Hematopoietic multipotent progenitor cell treated with erythropoietin and hydrocortisone succinate and interleukin-3 and kit ligand, for 6 days (in vitro differentiated cells): ENCODE measurements at places on chromosomes 11 and 22.

DNA sequence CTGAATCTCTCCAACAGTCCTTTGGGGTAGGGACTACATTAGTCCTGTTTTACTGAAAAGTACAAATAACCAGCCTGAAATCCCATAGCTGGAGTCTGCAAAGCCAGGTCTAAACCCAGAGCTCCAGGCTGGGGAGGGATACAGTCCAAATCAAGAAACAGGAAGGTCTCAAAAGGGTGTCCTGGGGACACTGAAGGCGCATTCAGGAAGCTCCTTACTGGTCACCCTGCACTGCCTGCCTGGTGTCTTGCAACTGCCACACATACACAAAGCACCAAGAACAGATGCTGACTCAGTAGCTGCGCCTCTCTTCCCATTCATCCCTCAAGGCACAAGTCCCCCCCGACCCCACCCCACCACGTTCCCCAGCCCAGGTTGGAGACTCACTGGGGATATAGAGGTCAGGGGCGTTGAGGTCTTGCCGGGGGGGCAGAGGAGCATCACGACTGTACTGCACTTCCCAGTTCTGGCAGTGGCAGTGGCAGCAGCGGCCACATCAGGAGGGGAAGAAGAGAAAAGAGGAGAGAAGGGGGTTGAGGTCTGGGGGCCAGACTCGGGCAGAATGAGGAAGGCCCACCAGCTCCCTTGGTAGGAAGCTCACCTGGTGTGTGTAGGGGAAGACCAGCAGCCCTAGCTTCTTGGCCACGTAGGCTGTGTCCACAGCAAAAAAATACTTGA, 1.6 kb downstream of the YIF1A start:
- DNase-seq: no peak

- DNase-seq: peak; percentile 97
These were observed at the start of the genes DCDC1 and DNAJC24 for GRCh38 chr11:31369348-31370329. DCDC1 (minus strand) TSS chr11:31369739; CDS start chr11:31328280, 41,459 bp downstream. DNAJC24 (plus strand) TSS chr11:31369860; CDS start chr11:31370749, 889 bp downstream.

GRCh38 chr11:95688501-95689222, 100.9 kb downstream of the FAM76B start:
- no peak for DNase-seq

DNA sequence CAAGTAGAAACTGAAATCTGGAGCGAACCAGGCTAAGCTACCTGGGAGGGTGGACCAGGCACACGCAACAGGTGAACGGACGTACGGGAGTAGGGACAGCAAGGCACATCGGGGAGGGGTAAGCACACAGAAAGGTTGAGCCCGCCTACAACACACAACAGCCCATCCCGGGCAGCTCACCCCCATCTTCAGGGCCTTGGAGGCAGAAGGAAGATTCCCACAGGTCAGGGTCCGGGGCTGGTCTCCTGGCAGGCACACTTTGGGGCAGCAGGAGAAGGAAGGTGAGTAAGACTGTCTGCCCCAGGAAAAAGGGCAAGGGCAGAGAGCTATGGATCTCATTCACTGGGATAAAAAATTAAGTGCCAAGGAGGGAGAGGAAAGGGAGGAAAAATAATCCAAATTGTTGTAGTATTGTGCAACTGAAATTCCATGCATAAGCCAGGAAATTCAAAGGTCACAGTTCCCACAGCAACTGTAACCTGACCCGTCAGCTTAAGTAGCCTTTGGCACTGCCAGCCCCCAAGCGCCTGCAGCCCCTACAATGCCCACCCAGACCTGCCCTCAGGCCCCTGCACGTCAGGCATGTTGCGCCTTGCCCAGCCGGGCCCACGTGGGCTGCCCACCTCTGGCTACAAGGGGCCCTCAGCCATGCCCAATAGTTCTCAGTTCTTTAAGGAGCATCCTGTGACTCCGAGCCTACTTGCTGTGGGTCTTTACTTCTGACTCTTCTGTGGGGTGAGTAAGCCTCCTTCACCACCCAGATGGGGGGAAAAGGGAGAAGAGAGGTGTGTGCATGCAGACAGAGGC, 51.8 kb downstream of the MICAL3 start:
- DNase-seq: no peak

DNA sequence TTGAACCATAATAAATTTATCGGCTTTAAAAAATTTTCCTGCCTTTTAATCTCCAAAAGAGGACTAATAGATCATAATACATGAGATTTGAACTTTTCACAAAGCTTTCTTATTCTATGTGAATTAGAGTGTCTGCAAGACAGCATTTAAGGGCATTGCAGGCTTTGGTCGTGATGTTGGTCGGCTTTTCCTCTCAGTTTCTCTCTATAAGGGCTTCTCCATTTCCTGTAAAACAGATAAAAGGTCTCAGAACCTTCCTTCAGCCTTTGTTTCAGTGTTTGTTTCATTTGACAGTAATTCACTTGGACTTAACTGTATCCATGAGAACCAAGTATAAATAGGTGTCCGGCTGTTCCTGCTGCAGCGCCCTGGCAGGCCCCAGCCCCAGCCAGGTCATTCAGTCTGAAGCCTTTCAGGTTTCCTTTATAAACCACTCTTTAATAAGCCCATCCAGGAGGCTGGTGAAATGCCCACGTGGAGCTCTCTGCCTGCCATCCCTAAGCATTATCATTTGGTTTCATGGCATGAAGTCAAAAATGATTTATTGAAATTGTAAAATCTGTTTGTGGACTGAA, 37.2 kb upstream of the ADSL start:
- no peak for DNase-seq

DNA sequence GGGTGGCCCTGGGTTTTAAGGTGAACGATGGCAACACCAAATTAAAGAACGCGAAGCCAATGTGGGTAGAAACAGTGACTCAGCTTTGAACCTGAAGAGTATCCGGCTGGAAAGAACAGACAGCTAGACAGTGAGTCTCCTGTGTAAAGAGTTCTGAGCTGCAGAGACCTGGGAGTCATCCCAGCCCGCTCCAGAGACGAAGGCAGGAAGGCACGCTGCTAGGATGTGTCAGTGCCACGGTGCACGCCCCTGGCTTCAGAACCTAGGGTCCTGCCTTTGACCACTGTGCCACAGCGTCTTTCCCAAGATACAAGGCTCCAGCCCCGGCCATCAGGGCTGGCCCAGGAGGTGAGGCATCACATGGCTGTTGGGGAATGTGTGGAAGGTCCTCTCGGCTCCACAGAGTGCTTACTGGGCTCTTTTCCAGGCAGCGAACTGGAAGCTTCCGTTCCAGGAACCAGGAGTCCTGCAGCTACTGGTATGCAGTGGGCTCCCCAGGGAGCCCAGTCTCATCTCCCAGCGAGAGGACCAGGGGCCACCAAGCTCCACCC, 29.9 kb downstream of the LRFN4 start:
- no peak for DNase-seq

- no peak for DNase-seq
These were observed 266.5 kb downstream of the TENM4 start for GRCh38 chr11:79174045-79175008.

- DNase-seq: no peak
These were observed 113.2 kb downstream of the MIAT start for GRCh38 chr22:26770624-26771023.

DNA sequence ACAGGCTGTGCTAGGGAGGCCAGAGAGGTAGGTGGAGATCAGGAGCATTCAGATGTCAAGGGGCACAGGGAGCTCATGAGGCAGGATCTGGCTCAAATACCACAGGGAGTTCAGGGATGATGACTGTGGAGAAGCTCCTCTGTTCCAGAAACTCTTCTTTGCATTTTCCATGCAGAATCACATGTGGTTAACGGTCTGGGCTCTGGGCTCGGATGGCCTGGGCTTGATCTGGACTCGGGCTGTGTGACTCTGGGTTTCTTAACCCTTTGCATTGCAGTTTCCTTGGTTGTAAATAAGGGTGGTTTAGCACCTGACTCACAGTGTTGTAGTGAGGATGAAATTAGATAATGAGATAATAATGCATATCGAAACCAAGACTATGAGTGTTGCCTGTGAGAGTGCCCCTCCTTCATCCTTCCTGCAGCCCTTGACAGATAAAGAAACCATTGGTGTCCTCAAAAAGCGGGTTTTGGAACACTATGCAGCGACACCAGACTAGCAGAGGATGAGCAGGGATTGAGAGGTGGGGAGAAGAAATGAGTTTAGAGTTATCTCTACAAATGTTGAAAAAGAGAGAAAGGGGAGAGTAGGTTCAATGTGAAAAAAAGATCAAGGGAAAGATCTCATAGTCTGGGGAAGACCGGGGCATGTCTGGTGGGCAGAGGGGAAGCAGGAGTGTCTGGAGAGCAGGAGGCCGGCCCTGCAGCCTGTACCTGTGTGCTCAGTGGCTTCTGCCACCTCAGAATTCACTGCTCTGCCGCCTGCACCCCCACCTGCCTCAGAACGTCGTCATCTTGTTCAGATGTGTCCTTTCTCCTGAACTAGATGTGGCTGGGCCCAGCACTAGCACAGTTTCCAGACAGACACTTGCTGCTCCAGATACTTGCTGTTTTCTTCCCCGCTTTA, 197.8 kb upstream of the SORL1-AS1 start:
- no peak for DNase-seq

- no peak for DNase-seq
These were observed 5.8 kb downstream of the SLC22A9 start for GRCh38 chr11:63375434-63375833.

DNA sequence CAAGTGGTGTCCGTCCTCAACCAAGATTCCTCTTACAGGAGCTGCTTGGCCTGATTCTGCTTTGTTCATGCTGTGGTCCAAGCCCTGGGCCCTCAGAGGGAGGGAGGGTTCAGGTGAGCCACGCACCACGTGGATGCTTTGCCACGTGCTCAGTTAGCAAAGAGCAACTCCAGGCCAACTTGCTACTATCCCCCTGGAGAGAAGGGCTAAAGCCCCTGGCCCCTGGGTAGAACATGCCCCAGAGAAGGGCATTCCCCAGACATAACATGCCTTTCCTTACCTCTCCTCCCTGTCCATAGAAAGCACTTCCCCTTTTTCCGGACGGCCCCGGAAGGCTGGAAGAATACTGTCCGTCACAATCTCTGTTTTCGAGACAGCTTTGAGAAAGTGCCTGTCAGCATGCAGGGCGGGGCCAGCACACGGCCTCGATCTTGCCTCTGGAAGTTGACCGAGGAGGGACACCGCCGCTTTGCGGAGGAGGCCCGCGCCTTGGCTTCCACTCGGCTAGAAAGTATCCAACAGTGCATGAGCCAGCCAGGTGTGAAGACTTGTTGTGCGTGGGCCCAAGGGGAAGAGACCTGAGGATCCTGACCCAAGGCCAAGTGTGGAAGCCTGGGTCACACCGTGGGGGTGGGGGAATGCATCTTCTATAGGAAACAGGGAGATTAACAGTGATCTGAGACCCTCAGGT, 8.8 kb downstream of the FOXR1 start:
- peak; percentile 29 for DNase-seq

DNA sequence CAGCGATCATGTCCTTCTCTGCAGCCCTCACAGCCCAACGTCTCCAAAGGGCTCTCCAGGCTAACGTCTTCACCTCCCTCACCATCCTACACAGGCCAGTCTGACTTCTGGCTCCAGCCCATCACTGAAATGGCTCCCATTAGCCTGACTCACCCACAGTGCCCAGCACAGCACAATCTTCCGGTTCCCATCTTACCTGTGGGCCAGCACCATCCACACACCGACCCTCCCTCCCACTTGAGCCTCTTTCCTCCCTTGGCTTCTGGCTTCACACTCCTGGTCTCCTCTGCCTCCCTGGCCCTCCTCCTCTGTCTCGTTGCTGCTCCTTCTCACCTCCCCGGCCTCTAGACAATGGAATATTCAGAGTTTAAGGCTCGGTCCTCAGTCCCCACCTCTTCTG, 51.2 kb downstream of the PDE2A start:
- DNase-seq: no peak

GRCh38 chr11:126231725-126232459, 20.3 kb downstream of the FAM118B start:
- no peak for DNase-seq

- no peak for DNase-seq
These were observed 2.7 kb upstream of the PTPRJ start for GRCh38 chr11:47977623-47978022.

DNA sequence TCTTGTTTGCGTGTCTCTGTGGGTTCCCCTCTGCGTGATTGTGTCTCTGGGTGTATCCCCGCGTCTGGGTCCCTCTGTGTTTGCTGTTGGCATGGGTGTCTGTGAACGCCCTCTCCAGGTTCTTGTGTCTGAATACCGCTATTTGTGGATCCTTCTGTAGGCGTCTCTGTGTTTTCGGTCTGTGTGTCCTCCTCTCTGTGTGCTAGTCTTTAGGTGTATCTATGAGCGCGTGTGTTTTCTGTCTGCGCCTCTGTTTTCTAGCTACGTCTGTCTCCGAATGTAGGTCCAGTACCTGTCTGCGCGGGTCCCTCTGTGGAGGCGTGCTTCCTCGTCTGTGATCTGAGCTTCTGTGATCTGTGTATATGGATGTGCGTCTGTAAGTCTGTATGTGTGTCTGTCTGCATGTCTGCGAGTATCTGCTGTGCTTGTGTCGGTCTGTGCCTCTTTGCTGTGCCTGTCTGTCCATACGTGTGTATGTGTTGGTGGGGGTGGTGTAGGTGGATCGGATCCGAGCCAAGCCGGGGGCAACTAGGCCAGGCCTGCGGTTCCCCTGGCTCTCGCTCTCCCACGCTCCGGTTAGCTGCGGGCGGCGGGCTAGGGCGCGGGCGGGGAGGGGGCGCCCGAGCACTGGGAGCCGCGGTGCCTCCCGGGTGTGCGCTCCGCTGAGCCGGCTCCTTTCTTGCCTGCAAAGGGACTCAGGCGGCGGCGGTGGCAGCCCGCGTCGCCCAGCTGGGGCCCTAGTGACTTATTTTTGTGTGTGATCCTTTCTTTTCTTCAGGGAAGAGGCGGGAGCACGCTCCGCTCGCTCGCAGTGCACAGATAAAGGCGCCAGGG, 105.3 kb upstream of the E2F8 start:
- DNase-seq: no peak

DNA sequence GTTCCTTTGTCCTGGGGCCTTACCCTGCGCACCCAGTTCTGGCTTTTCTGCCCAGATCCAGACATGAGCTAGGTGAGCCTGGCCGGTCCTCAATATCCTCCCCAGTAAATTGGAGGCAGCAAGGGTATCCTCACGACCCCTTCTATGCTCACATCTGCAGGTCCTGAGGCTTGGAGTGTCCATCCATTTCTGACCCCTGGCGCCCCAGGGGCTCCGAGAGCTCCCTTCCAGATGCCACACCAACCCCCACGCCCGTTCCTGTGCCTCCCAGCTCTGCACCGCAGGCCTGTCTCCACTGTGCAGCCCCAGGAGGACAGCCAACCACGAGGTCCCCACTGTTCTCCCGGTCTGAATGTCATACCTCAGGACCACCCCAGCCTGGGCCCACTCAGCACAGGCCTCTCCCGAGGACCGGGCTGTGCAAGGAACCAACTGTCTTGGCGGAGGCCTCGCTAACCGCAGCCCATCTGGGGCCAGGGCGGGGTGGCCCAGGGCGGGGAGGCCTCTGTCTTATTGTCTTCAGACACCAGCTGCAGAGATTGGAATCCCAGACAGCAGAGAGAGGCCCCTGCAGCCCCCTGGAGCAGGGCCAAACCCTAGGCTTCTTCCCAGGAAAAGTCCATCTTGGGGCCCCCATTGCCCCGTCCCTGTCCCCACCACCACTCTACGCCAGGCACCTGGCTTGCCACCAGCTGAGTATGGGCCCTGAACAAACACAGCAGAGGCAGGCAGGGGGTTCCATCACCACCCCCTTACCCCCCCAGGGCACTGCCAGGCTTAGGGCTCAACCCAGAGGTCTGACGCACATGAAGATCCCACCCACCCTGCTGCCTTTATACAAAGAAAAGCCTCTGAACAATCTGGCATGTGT, 39.3 kb downstream of the ALX4 start:
- DNase-seq: no peak

GRCh38 chr22:25777411-25777810, 35.4 kb downstream of the MYO18B start:
- no peak for DNase-seq
